Glutamatergic neuron (in vitro differentiated cells): ENCODE measurements at places on chromosomes 12 and 14.

GRCh38 chr12:53623548-53624385, 2.4 kb downstream of the ATF7 start:
- H3K36me3 ChIP-seq: no peaks in the 10 kb centered on the region
- H3K27ac ChIP-seq: no peak overlapping the region
- H3K4me3 ChIP-seq: peak overlapping the region; percentile 100
- no peak for DNase-seq
- H3K4me1 ChIP-seq: peaks cover 20% of the 10 kb centered on the region
- H3K27me3 ChIP-seq: peaks cover 9% of the 10 kb centered on the region

DNA sequence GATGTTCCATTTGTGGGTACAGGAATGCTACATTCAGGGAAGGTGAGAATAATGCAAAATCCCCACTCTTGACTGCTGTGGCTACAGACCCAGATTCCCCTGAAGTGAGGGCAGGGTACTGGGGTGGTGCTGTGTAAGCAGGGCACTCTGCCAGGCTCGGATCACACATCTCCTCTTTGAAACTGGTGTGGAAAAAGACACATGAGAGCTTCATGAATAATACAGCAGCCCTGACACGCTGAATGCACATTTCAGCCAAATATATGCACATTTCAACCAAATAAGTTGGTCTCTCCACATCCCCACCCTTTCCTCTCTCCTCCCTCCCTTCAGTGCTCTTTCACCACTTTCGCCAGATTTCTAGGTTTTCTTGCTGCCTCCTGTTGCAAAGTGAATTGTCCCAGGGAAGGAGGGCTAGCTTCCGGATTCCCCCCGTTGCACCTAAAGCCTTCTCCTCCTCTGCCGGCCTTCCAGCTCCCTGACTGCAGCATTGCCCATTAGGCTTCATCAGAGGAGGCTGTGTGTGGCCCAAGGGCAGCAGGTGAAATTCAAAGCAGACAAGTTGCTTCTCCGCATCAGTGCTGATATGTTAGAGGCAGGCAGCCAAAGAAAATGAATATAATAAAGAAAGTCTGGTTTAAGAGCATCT, 118.2 kb upstream of the TMCC3 start:
- DNase-seq: no peak
- peaks cover 45% of the 10 kb centered on the region for H3K4me1 ChIP-seq
- peaks cover 6% of the 10 kb centered on the region for H3K27me3 ChIP-seq
- peak overlapping the region; percentile 91 for H3K27ac ChIP-seq

- H3K27me3 ChIP-seq: no peaks in the 10 kb centered on the region
- no peak for DNase-seq
- no peaks in the 10 kb centered on the region for H3K4me1 ChIP-seq
- H3K36me3 ChIP-seq: no peaks in the 10 kb centered on the region
Observed at GRCh38 chr12:97435153-97435552, 27.5 kb upstream of the RMST start.

- no peaks in the 10 kb centered on the region for H3K36me3 ChIP-seq
- no peak overlapping the region for H3K4me3 ChIP-seq
- no peak overlapping the region for H3K27ac ChIP-seq
- no peaks in the 10 kb centered on the region for H3K4me1 ChIP-seq
- peaks cover 2% of the 10 kb centered on the region for H3K27me3 ChIP-seq
- no peak for DNase-seq
Observed at GRCh38 chr14:55749946-55750345, 169.9 kb downstream of the KTN1 start.

- DNase-seq: no peak
- H3K27ac ChIP-seq: no peak overlapping the region
- H3K4me1 ChIP-seq: peaks cover 64% of the 10 kb centered on the region
- no peaks in the 10 kb centered on the region for H3K36me3 ChIP-seq
- peak overlapping the region; percentile 77 for H3K4me3 ChIP-seq
- peaks cover 20% of the 10 kb centered on the region for H3K27me3 ChIP-seq
Observed at GRCh38 chr12:51841727-51842126, 6.8 kb downstream of the FIGNL2 start.

GRCh38 chr12:48814262-48815125, 3.8 kb upstream of the CACNB3 start:
- peak overlapping the region; percentile 95 for H3K4me3 ChIP-seq
- H3K4me1 ChIP-seq: peaks cover 31% of the 10 kb centered on the region
